NCI-H774 (cell line): ENCODE measurements at places on chromosomes 2 and 18.

GRCh38 chr18:74947417-74947816 is 261.5 kb downstream of the PTGR3 start:
- no peak for DNase-seq

GRCh38 chr2:151052850-151053660 is 208.6 kb downstream of the RBM43 start:
- no peak for DNase-seq

DNA sequence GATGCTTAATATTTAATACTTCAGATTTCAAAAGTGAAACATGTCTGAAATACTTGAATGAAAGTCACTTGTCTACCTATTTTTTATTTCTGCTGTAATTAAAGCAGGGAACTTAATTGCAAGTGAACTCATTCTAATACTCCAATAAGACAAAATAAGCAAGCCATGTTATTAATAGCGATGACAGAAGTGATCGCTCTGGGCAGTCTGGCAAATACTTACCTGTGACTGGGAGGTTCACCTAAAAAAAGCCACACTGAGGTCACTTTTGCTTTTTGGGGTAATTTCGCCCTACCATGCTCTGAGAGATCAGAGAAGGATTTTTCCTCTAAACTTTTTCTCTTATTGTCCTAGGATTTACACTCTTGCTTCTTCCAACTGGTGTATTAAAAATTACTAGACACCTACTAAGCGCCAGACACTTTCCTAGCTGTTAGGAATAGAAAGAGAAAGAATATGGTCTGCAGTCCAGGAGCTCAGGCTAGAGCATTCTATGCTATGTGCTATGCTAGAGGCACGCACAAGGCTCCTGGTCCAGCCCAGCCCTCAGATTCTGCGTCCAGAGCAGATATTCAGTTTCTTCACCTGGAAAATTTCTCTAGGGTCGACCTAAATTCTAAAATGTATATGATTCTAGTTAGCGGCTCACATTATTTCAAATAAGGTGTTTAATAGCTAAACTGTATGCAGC is 26.5 kb upstream of the PPP1CB start:
- no peak for DNase-seq

DNA sequence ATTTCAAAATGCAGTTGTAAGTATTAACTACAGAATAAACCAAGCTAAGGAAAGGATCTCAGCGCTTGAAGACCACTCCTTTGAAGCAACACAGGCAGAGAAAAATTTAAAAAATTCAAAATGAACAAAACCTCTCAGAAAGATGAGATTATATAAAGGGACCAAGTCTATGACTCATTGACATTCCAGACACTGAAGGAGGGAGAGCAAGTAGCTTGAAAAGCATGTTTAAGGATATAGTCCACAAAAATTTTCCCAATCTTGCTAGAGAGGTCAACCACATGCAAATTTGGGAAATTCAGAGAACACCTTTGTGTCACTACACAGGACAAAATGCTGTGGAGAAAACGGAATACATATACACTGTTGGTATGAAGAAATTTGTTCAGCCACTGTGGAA is 112.6 kb upstream of the MC4R start:
- DNase-seq, result no peak
